Natural killer cell treated with Interleukin-12 subunit alpha and Interleukin-12 subunit beta and Interleukin-15 and Interleukin-18, amount 100 ng/mL, for 72 hours (primary cell): ENCODE measurements at places on chromosomes 5 and 9. TPM values are rescaled to one million over a fixed set of nuclear protein-coding genes. Genes with fewer than 3 reads are reported as not detected.

GRCh38 chr5:75710637-75711036 is 6.6 kb downstream of the POC5 start:
- DNase-seq: no peak

GRCh38 chr9:13505797-13506196 is 226.3 kb upstream of the MPDZ start:
- DNase-seq: no peak

GRCh38 chr5:172641359-172642050 is 442 bp downstream of the NEURL1B start:
- peak; percentile 60 for DNase-seq

- no peak for DNase-seq
These were observed 170.6 kb upstream of the RFX3 start for GRCh38 chr9:3696368-3696767.

FBN2 gene
- total RNA-seq: not detected

GRCh38 chr5:81878333-81878732 is 93.5 kb upstream of the ATG10 start:
- no peak for DNase-seq

DNA sequence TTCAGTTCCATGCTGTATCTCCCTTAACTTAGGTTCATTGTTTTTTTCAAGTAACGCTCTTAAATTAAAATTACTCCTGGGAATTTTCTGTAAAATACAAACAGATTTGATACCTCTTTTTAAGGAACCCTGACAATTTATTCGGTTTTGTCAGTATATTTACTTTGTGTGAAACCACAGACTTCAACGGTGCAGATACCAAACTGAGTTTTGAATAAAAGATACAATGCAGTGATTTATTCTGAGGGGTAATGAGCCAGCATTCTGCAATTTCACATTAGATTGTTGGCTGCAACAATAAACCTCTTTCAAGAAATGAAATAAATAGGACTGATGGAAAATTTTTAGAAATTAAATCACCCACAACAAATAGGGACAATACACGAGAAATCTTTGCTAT is 308.6 kb upstream of the EDIL3 start:
- no peak for DNase-seq

DNA sequence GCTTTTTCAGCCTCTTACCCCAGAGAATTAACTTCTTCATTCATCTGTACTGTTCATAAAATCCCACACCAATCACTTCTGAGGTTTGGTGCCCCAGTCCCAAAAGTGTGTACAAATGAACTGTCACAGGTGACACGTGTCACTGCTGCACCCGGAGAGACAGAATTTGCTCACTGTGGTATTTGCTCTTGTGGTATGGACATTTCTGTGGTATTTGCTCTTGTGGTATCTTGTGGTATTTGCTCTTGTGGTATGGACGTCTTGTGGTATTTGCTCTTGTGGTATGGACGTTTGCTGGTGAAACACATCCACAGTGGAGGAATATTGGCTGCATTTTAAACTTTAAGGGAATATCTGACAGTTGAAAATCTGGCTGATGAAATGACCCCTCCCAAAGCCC is 214.9 kb upstream of the DAP start:
- no peak for DNase-seq

GRCh38 chr9:125888211-125888610 is 141.0 kb downstream of the PBX3 start:
- no peak for DNase-seq

DNA sequence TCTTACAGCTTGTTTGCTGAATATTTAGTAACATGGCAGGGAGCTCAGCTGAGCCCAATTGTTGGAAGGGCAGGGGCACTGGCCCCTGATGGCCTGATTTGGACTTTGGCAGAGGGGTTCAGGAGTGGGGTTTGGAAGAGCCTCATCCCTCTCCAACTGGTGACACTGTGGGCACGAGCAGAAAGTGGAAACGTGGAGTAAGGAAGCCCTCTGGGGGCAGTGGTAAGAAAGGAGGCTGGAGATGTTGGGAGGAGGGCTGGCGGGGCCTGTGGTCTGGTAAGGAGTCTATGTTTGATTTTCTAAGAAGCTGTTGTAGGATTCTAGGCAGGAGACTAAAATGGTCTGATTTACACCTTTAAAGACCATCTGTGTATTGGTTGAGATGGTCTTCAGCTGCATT is 208.9 kb downstream of the HSPA4 start:
- DNase-seq: no peak

DNA sequence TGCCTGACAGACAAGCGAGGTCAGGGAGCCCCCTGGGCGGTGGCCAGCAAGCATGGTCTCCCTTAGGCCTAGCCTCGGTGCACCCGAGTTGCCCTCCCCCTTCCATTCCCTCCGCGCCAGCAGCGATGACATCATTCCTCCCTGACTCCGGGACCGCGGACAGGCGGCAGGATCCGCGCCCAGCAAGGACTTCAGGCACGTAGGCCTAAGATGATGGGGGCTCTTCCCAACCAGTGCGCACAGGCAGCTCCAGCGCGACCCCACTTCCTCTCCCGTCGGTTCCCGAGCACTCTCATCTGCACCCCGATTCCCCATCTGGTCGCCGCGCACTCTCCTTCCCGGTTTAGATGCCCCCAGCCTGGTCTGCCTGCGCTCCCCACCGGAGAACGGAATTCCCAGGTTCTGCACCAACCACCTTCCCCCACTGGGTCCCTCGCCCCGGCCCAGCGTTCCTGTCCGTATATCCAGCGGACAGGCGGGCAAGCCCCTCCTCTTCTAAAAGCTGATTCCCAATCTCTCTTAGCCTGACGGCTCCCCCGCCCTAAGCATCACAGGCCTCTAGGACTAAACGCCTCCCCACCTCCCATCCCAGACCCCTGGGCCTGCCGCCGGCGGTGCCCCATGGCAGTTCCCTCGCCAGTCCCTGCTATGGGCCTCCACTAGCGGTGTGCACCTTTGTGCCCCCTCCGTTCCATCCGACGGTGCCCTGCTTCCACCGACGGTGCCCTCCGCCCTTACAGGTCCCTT is 931 bp downstream of the FAM219A start:
- DNase-seq: no peak

SPINK5 gene
- total RNA-seq: not detected

PCDHGC4 gene
- total RNA-seq: 0.26 TPM

DNA sequence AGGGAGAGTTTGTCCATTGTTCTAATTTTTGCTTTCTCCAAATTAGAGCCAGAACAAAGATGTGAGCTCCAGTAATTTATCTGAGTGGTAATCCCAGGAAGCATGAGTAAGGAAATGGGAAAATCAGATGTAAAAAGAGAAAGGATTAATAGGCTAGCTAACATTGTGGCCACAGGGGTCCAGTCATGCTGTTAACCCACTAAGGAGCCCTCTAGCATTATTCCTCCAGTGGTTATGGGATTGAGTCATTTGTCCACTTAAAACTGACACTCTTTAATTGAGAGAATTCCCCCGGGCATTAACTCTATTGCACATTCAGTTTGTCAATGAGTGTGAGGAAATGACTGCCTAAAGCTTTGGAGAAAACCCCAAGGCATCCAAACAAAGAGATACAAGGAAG is 700.3 kb upstream of the TYRP1 start:
- no peak for DNase-seq

GRCh38 chr9:128764361-128764760 is 7.4 kb downstream of the ZER1 start:
- no peak for DNase-seq

GRCh38 chr9:95131023-95131943 is 186.2 kb downstream of the FANCC start:
- no peak for DNase-seq

- DNase-seq: no peak
These were observed 174.9 kb upstream of the MVB12B start for GRCh38 chr9:126151686-126152134.

IRX1 gene
- total RNA-seq: not detected

DNA sequence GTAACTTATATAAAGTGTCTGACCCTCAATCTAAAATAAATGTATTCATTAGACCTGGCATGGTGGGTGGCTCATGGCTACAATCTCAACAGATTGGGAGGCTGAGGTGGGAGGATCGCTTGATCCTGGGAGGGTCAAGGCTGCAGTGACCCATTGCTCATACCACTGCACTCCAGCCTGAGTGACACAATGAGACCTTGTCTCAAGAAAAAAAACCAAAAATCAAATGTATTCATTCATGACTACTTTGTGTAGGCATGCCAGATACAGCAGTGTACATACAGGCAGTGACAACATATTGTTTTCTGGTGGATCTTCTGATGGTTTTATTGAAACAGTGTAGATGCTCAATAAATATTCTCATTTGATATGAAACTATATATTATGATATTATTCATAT is 201.0 kb downstream of the TRIM32 start:
- DNase-seq: no peak

TRPM3 gene
- not detected for total RNA-seq

DNA sequence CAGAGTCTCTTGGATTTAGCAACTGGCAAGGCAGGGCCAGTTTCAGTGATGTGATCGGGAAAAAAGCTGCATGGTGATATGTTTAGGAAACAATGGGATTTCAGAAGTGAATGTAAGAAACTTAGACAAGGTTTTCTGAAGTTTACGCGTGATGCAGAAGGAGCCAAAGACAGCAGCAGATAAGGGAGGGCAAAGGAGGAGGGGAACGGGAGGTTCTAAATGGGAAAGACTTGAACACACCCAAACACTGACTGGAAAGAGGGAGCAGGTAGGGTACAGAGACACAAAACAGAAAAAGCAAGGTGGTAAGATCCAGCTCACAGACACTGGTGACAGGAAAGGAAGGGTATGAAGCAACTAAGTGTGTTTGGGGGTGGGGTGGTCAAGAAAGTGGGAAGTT is 115.4 kb downstream of the EPB41L4A start:
- DNase-seq: no peak

VCAN gene
- 0.57 TPM for total RNA-seq

- no peak for DNase-seq
These were observed 325.8 kb downstream of the TMEM38B start for GRCh38 chr9:106020186-106020585.

PCDHGA7 gene
- total RNA-seq: 0.10 TPM

- no peak for DNase-seq
These were observed 243.6 kb downstream of the PBX3 start for GRCh38 chr9:125990793-125991220.

FOXD4 gene
- total RNA-seq: 0.22 TPM

ACOT12 gene
- not detected for total RNA-seq

- no peak for DNase-seq
These were observed 632 bp upstream of the PRKAA1 start for GRCh38 chr5:40798801-40799210.

DNA sequence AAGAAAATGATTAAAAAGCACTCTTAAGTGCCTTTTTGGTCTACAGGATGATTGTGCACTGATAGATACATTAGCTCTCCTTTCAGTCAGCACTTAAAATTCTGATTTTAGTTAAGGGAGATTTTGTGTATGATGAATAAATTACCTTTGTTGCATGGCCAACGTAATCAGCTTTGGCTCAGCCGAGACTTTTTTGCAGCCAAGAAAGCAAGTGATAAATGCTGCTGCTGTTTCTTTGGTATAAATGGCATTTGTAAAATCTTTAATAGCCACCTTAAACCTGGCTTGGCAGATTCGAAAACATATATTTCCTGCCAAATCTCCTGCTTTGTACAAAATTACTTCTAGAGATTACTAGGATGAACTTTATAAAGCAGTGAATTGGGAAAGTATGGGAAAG is 147.7 kb downstream of the DCP2 start:
- no peak for DNase-seq

DNA sequence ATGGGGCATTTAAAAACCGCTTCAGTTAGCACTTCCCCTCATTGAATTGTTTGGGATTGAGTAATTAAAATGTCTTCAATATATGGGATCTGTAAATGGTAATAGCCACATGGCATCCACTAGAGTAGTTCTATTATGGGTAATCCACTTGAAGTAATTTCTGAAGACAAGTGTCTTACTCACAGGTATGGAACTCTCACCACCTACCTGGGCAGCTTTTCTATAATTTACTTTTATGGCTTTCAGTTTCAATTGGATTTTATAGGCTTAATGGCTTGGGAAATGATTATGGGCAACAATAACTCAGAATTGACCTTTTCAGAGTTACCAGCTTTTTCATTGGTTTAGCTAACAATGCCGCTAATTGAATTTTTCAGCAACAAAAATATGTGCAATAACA is 597.9 kb downstream of the PTPRD start:
- DNase-seq: no peak

PRDM9 gene
- not detected for total RNA-seq

CXCL14 gene
- not detected for total RNA-seq

DNA sequence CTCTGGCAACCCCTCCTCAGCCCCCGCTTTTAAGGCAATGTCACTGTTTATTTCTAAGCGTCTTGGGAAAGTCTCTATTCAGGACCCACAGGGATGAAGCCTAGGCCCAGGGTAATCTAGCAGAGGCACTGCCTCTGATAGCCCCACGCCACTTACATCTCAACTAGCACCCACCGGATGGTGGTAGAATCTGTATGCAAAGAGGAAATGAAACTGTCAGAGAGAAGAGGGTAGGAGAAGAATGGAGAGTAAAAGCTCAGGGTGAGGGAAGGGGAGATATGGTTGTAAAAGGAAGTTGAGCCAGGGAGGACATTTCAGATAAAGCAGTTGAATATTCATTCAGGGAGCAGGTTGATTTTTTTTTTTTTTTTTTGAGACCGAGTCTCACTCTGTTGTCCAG is 3.0 kb downstream of the FRRS1L start:
- DNase-seq: no peak

NKD2 gene
- total RNA-seq: 0.53 TPM

DNA sequence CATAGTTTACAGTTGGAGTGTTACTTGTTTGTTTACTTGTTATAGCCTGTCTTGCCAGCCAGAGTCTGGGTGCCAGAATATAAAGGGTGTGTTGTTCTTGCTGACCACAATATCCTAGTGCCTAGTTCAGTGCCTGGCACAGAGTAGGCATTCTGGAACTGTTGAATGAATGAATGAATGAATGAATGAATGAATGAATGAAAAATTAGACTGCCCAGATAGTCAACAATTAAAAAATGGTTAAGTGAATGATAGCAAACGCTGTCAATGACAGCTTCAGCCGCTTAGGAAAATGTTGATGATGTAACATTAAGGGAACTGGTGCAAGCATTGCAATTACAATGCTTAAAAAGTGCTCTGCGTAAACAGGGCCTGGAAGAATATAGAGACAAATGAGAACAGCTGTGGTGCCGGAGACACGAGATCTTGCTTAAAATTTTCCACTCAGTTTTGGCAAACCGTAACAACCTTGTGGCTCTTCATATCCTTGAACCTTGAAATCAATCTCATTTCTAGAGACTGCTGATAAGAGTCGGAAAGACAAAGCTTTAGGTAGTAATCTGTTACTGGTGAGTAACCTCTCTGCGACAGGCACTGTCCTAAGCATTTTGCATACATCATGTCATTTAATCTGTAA is 4.7 kb upstream of the TTLL11 start:
- no peak for DNase-seq

TPPP gene
- total RNA-seq: 0.05 TPM

C9orf57 gene
- total RNA-seq: not detected

DNA sequence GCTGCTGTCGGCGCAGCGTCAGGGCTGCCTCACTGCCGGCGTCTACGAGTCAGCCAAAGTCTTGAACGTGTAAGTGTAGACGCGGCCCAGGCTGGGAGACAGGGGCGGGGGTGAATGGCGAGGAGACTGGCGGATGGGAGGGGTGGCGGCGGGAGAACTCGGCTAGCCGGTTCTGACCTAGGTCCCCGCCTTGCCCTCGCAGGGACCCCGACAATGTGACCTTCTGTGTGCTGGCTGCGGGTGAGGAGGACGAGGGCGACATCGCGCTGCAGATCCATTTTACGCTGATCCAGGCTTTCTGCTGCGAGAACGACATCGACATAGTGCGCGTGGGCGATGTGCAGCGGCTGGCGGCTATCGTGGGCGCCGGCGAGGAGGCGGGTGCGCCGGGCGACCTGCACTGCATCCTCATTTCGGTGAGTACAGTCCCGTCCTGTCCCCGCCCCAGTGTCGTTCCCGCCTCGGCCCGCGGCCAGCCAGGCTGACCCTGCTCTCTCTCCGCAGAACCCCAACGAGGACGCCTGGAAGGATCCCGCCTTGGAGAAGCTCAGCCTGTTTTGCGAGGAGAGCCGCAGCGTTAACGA is 745 bp downstream of the GADD45G start:
- peak; percentile 81 for DNase-seq
